Astrocyte of the cerebellum (primary cell): ENCODE measurements at places on chromosomes 1 and 21.

GRCh38 chr1:160137216-160137862 lies 14.1 kb upstream of the ATP1A4 start:
- DNase-seq, result peak; percentile 33

DNA sequence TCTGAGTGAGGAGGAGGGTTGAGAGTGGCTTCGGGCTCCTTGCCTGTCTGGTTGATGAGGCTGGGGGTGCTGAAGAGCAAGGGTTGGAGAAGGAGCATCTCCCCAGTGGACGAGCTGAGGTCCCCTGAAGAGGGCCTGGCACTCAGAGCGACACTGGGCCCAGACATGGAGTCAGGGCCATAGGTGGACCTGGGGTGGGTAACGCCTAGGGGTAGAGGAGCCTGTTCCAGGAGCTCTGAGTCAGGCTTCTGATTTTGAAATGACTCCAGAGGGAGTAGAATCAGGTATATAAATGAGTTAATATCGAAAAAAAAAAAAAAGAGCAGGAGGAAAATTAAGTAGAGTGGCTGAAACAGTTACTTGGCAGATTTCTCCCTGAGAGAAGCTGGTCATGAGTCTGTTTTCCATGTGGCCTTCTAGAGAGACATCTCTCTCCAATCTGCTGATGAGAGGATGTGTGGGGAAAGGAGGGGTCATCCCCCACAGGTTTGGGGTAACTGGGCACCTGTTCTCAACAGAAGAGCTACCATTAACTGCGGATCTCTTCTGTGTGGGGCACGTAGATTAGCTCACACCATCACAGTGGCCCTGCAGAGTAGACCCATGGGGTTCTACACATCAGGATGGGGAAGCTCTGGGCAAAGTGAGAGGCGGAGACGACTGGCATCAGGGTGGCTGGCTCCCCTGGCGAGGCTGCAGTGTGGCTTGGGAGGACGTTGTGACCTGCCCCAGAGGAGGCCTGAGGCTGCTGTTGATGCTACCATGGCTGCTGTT lies 115.5 kb downstream of the DHRS3 start:
- DNase-seq, result no peak

DNA sequence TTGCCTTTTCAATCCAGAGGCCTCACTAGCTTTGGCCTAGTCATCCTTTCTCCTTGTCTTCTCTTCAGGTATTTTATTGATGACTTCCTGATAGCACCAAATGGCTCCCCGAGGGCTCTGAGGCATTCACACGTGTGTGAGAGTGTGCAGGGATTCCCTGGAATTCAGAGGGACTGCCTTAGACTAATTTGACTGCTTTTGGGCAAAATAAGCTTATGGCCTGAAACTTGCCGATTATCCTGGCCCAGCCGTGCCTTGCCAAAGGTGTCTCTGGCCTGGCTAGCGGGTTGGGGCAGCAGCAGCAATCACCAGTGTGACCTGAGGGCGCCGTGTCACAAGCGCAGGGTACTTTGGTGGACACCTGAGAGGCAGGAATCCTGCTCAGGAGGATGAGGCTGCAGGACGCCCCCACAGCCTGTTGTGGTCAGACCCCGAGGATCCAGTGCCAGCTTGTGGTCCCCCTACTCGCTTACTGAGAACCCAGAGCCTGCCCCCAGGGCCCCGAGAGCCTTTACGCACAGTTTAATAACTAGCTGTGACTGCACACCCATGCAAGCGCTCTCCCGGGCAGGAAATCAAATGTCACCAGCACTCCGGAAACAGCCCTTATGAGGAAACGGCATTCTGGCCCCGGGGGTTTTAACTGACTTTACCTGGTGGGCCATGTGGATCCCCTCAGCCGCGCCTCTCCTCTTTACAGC lies 62.8 kb upstream of the PDE9A start:
- DNase-seq, result no peak

DNA sequence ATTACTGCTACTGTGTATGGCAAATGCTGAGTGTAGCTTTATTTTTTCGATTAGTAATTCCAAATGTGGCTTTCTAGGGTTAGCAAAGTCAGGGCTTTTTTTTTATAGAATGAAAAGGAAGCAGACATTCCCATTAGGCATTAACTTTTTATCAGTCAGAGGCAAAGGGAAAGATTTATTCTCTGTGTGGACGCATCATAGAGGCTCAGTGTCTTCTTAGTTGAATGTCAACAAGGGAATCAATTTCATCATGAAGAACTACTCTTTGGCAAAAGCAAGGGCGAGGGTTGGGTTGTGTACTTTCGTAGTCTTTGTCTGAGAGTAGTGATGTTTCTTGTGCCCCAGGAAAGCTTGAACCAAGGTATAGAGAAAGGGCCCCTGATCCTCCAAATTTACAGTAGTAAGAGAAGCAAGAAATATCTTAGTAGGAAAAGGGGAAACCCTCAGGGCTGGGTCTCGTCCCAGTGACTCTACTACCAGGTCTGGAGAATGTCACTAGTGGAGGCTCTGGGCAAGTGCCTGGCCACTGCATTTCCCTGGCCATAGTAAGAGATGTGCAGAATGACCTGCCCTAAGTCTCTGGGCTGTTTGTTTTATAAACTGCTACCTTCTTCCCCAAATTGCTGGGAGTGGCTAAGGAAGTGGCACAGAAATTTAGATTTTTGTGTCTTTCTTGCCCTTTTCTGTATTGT lies 30.0 kb upstream of the MACF1 start:
- no peak for DNase-seq

DNA sequence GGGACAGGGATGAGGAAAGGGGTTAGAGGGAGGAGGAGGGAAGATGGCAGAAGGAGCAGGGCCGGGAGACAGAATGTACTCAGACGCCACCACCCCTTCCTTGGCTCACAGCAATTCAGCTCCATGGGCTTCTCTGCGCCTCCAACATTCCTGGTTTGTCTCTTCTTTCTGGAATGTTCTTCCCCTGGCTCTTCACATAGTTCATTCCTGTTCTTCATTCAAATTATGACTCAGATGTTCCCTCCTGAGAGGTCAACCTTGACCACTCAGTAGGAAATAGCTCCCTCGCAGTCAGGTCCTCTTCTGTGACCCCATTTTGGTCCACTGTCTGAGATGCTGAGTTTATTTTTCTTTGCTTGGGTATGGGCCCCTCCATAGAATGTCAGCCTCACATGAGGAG lies 203.2 kb downstream of the C1orf94 start:
- DNase-seq, result no peak

DNA sequence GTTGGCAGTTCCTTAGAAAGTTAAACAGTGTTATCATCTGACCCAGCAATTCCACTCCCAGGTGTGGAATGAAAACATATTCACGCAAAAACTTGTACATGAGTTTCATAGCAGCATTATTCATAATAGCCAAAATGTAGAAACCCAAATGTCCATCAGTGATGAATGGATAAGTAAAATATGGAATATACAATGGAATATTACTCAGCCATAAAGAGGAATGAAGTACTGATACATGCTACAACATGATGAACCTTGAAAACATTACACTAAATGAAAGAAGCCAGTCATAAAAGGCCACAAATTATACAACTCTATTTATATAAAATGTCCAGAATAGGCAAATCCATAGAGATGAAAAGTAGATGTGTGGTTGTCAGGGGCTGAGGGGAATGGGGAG lies 53.5 kb downstream of the RRAGC start:
- DNase-seq, result no peak

GRCh38 chr1:95753382-95754016 lies 519.5 kb downstream of the RWDD3 start:
- no peak for DNase-seq

DNA sequence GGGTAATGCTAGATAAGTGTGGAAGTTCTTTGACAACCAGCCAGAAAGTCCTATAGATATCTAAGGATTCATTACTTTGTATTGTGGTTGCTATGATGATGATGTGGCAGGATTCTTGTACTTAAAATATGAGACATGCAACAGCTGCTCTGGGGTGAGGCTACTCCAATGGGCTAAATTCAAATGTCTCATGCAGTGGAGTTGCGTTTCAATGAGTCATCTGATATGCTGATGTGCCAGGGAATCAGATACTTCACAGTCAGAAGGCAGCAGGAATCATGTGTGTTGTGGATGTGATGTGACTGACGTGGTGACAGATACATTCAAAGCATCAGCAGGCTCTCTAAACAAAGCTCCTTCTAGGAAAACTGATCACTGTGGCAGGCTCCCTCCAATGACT lies 66.5 kb downstream of the TSEN15 start:
- peak; percentile 49 for DNase-seq

GRCh38 chr1:31714442-31715086 lies 10.7 kb upstream of the COL16A1 start:
- no peak for DNase-seq

DNA sequence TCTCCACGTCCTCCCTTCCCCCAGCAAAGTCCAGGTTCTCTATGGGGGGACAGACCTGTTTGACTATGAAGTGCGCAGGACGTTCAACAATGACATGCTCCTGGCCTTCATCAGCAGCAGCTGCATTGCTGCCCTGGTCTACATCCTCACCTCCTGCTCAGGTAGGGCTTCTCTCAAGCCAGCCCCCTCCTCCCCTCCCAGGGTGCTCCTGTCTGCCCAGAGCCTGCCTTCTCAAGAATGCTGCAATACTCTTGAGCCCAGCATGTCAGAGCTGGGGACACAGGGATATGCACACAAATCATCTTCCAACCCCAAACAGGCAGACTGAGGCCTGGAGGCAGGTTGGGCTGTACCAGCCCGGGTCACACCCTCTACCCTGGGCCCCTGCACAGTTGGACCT lies 35.4 kb downstream of the DISP3 start:
- DNase-seq, result no peak

DNA sequence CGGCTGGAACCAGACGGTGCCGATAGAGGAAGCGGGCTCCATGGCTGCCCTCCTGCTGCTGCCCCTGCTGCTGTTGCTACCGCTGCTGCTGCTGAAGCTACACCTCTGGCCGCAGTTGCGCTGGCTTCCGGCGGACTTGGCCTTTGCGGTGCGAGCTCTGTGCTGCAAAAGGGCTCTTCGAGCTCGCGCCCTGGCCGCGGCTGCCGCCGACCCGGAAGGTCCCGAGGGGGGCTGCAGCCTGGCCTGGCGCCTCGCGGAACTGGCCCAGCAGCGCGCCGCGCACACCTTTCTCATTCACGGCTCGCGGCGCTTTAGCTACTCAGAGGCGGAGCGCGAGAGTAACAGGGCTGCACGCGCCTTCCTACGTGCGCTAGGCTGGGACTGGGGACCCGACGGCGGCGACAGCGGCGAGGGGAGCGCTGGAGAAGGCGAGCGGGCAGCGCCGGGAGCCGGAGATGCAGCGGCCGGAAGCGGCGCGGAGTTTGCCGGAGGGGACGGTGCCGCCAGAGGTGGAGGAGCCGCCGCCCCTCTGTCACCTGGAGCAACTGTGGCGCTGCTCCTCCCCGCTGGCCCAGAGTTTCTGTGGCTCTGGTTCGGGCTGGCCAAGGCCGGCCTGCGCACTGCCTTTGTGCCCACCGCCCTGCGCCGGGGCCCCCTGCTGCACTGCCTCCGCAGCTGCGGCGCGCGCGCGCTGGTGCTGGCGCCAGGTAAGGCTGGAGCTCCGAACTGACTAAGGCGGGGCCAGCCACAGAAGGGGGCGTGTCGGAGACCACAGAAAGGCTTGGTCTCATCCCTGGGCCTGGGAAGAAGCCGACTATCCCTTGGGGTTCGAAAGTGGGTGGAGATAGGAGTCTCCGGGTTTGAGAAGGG lies 486 bp downstream of the SLC27A3 start:
- DNase-seq, result no peak

- DNase-seq, result no peak
These were observed 8.5 kb downstream of the PRCC start for GRCh38 chr1:156775799-156776198.
